Stimulated activated CD8-positive, alpha-beta memory T cell treated with anti-CD3 and anti-CD28 coated beads, Interleukin-2, amount 100 ng/mL, for 1 hour (primary cell): ENCODE measurements at places on chromosomes 1 and 21.

- no peak for DNase-seq
These were observed 86.8 kb upstream of the VAV3 start for GRCh38 chr1:108051631-108052377.

GRCh38 chr1:226965581-226966440 lies 25.7 kb downstream of the COQ8A start:
- no peak for DNase-seq

DNA sequence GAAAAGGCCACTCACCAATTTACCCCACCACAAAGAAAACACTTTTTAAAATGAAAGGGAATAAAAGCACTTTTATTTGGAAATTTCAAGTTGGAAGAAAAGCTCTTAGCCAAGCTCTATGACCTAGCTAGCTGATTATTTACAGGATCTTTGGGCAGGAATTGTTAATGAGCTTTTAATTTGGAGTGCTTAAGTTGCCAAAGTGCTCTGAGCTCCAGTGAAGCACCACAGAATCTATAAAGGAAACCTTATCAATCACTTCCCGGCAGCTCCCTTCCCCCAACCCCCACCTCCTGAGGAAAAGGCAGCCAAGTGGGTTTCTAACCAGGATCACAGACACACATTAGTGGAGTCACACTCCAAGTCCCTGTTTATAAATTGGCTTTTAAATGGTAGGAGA lies 1.5 kb downstream of the ERI3 start:
- no peak for DNase-seq

GRCh38 chr1:179369751-179370341 lies 4.1 kb downstream of the AXDND1 start:
- no peak for DNase-seq

DNA sequence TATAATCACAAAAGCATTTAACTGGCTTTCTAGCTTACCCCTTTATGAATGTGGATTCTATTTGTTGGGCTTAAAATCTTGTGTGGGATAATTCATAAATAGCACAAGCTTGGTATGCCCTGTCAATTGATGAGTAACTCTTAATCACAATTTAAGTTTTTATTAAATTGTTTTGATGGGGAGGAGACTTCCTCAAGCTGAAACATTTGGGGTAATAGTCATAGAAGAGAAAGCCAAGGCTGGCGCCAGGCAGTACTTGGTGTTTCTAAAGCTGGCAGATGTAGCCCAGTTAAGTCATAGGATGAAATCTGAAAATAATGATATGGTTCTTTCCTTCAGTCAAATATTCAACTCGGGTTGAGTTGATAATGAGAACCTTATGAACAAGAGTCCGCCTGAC lies 167.2 kb downstream of the FMN2 start:
- DNase-seq: no peak

DNA sequence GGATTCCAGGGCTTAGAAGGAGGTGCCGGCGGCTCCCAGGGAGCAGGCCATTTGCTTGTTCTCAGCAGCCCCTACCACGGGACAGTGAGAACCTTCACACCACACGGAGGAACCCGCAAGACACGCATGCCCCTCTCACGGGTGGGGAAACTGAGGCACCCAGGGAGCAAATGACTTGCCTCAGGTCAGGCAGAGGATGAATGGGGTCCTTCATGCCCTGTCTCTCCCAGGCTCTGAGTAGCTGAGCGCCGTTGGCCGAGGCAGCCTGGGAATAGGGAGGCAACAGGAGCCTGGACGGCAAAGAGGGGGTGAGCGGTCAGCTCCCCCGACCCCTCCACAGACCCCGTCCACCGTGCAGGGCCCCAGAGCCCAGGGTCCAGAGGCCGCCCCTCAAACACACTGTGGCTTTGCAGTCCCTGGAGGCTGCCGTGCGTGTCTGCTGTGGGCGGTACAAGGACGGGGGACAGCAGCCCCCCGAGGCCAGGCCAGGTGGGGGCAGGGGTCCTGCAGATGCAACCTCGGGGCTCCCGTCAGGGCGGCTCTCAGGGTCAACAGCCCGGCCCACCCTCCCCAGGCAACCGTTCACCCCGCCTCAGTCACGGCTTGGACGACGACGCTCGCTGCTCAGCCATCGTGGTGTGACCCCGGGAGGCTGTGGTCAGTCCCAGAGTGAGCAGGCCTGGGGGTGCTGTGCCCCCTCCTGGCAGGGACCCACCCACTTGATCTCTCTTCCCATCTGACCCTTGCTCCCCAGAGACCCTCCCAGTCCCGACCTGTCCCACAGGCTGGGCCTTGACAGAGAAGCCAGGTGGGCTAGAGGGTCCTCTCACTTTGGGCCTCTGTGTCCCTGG lies 15.8 kb upstream of the COL6A2 start:
- no peak for DNase-seq

GRCh38 chr1:2314273-2314802 lies 77.0 kb downstream of the MORN1 start:
- DNase-seq: no peak

GRCh38 chr1:8402109-8402710 lies 84.3 kb downstream of the SLC45A1 start:
- DNase-seq: no peak

DNA sequence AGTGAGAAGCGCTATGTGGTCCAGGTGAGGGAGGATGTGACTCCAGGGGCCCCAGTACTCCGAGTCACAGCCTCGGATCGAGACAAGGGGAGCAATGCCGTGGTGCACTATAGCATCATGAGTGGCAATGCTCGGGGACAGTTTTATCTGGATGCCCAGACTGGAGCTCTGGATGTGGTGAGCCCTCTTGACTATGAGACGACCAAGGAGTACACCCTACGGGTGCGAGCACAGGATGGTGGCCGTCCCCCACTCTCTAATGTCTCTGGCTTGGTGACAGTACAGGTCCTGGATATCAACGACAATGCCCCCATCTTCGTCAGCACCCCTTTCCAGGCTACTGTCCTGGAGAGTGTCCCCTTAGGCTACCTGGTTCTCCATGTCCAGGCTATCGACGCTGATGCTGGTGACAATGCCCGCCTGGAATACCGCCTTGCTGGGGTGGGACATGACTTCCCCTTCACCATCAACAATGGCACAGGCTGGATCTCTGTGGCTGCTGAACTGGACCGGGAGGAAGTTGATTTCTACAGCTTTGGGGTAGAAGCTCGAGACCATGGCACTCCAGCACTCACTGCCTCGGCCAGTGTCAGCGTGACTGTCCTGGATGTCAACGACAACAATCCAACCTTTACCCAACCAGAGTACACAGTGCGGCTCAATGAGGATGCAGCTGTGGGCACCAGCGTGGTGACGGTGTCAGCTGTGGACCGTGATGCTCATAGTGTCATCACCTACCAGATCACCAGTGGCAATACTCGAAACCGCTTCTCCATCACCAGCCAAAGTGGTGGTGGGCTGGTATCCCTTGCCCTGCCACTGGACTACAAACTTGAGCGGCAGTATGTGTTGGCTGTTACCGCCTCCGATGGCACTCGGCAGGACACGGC lies 2.2 kb downstream of the CELSR2 start:
- DNase-seq: no peak

GRCh38 chr1:32893198-32894018 lies 7.1 kb downstream of the HPCA start:
- no peak for DNase-seq

- DNase-seq: no peak
These were observed 333.8 kb downstream of the PTPRU start for GRCh38 chr1:29569971-29570634.

DNA sequence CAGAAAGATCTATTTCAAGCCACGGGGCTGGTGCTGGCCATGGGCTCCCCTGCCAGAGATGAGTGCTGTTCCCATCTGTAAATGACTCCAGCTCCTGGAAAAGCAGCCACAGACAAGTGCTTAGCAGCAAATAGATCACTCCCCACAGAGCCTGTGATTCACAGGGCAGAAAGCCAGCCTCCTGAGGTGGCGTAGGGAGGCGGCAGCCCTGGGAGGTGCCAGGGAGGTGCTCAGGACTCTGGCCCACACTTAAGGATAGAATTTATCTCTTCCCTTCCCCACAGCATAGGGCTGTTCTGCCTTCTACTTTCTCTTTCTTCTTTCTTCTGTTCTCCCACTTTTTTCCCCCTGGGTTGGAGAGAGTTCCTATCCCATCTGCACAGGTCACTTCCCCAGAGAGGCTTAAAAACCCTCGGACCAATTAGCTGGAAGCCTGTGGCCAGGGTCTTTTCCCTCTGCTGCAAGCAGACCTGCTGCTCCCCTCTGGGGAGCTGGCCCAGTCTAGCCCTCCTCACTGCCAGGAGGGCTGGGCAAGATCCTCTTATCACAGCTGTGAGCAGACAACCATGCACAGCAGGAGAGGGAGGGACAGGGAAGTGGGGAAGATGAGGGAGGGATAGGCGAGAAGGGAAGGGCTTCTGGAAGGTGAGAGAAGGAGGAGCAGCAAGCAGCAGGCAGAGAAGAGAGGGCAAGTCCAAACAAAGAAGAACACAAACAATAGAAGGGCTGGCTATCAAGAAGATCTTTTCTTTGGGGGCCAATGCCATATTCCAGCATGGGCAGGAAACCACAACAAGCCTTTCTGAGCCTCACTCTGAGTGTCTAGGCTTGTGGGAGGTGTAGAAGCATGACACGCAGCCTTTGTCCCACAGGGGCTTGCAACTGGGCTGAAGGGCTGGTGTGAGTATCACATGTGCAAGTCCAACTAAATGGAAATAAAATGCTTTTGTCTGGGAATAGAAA lies 41.0 kb downstream of the KCND3 start:
- no peak for DNase-seq

- DNase-seq: no peak
These were observed 41.1 kb upstream of the KCNQ4 start for GRCh38 chr1:40742363-40743061.

DNA sequence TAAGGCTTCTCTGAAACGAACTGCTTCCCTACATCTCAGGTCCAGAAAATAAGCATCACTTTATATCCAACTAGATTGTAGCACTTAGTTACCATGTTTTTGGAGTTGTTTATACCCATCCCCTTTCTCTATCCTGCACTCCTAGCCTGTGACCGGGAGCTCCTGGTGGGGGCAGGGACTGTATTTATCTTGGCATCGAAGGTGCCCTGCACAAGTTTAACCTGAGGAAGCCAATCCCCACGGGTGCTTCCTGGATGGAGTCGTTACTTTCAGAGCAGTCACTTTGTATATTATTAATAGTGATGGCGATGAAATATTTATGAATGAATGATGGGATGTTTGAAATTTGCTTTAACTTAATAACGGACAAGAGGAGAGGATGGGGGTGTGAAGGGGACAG lies 73.9 kb downstream of the KLHDC7A start:
- DNase-seq: no peak

DNA sequence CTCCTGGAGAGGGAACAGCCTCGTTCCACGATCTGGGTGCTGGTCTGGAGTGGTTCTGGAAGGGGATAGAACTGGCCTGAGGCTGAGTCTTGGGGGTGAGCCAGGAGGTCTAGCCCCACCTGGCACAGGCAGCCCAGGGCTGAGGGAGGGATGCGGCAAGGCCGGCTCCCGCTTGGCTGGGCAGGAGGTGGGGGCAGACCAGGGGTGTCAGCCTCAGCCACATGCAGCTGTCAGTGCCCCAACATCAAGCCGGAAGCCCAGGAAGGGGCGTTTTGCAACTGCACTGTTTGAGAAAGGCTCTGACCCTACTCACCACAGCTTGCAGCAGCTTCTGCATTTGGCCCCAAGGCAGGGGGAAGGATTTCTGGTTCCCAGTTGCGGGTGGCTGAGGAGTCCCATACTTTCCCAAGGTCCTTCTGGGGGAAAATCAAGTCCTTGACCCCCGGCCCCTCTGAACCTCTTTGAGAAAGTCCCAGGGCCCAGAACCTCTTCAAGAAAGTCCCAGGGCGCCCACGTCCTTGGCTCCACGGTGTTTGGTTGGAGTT lies 2.0 kb downstream of the EFHD2 start:
- no peak for DNase-seq

DNA sequence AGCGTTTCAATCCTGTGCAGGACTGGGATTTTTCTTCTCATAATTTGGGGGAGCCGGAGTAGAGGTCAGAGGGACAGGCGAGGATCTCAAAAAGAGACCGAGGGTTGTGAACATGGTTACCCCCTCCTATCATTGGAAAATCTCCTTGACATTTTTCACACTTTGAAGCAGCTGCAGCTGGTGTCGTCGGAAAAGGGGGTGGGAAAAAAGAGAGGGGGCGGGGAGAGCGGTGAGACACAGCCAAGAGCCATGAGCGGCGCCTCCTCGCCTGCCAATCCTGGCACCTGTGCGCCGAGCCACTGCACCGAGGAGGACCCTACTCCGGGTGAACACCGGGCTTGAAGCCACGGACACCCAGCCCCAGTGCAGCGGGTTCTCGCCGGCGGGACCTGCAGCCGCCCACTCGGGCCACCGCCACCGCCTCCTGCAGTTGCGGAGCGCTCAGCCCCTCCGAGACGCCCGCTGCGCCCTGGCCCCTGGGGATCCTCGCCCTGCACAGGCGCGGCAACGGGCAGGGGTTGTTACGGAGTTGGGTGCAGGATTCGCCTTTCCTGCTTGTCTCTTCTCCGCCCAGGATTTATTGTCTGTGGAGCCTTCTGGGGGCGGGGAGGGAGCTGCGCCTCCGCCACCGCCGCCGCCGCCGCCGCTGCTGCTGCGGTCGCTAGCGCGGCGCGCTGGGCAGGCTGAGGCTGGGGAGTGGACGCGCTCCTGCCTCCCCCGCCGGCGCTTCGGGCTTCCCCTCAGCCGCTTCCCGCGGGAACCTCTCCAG lies at the start of gene LRRC7:
Gene LRRC7 (plus strand): TSS at position 271 of the 769 bp plus-strand sequence. CDS start 718 bp downstream, outside the sequence.
- DNase-seq: no peak

DNA sequence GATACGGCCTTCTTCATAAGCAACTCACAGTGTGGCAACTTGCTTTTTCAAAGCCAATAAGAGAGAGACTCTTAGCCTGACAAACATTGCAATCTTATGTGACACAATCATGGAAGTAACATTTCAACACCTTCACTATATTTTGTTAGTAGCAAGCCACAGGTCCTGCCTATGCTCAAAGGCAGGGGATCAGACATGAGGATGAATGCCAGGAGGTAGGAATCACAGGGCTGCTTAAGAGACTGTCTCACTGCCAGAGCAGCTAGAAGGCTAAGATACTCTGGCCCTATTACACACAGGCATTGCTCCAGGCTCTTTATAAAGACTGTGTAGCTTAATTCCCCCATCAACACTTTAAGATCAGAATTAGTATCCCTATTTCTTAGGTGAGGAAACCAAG lies 236.2 kb upstream of the KAZN start:
- DNase-seq: no peak

DNA sequence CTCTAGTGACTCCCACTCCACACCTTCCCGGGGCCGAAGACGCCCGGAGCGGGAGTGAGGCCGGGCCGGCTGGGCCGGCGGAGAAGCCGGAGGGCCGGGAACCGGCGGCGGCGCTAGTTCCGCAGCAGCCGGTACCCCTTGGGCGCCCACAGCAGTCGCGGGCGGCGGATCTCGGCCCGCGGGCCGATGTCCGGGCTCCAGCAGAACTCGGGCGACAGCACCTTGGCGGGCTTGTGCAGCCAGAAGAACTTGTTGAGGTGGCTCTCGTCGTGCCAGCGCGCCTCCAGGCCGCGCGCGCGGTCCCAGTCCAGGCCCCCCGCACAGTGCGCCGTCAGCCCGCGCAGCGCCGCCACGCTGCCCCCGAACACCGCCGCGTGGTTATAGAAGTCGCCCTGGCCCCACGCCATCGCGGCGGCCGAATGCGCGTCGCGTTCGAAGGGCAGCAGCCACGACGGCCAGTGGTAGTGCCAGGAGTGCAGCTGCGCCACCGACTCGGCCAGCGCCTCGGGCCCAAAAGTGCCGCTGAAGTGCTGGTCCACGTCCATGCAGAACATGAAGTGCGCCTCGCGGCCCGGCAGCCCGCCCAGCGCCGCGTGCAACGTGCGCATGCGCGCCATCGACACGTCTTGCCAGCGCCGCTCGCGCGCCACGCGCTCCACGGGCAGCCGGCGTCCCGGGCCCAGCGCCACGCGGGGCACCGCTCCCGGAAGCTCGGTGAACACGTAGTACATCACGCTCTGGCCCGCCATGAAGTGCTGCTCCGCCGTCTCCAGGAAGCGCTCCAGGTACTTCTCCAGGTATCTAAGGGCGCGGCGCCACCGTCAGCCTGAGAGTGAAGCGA lies 14.0 kb downstream of the A3GALT2 start:
- DNase-seq: no peak
